ENCODE measurements at places on chromosomes 2 and 18.

- DNase-seq: no peak
Measured at GRCh38 chr2:230695551-230695950, 17.1 kb upstream of the CAB39 start.

DNA sequence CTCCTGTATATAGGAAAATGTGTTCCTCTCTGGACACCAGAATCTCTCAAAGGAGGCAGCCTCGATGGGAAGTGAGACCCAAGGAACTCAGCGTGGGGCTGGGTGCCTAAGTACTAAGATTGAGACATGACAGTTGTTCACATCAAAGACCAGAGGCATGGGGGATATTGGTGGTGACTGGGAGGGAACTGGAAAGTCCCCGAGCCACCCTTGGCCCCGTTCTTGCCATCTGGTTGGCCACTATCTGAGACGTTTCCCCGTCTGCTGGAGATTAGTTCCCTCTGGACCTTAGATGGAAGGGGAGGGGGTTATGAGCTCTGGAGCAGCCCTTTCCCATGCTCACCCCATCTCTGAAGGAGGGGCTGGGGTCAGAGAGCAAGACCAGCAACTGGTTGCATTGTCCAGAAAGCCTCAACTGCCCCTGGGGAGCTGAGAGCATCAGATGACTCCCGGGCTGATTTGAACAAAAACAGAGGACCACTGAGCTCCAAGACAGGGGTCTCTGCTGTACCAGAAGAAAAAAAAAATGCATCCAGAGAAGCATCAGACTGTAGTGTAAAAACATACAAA lies 11.8 kb downstream of the FBLN7 start:
- peak; percentile 2 for DNase-seq

GRCh38 chr2:171651667-171652415 lies 35.4 kb upstream of the DYNC1I2 start:
- DNase-seq: no peak

DNA sequence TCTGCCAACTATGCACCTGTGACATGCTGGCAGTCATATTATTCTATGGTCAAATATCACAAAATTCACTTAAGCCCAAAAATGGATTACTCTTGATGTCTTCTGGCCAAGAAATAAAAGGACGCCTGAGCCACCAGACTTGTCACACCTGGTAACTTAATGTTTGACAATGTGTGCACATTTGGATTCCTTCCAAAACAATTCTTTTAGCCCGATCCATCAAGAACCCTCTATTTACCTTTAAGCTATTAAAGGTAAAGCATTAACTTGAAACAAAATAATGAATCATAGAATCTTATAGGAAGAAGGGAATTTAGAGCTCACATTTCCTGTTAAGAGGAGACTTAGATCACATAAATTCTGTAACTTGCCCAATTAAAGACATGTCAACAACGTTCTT lies 46.5 kb upstream of the NFU1 start:
- no peak for DNase-seq

GRCh38 chr2:104404526-104404925 lies 449.4 kb upstream of the POU3F3 start:
- DNase-seq: no peak
